ENCODE measurements at places on chromosomes 4 and X.

GRCh38 chrX:13489454-13489853 is 79.9 kb upstream of the EGFL6 start:
- peak; percentile 2 for DNase-seq

DNA sequence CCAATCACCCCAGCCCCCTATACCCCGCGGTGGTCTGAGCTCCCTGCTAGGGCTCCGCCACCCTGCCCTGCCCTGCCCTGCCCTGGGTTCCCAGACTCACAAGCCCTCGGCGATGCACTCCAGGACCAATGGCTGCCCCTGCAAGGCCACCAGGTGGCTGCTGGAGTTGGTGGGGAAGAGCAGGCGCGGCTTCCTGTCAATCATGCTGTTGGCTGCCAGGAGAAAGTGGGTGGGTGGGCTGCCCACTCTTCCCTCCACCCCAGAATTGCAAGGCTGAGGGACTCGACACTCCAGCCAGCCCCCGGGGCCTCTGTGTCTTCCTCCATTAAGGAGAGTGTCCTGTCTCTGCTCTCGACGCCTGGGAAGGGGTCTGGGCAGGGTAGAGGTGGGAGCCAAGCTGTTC is 15.7 kb downstream of the L1CAM start:
- no peak for DNase-seq

- DNase-seq, result no peak
Measured at GRCh38 chr4:149754526-149754925, 61.1 kb downstream of the IQCM start.

- no peak for DNase-seq
Measured at GRCh38 chrX:24448762-24449250, 16.3 kb upstream of the PDK3 start.

DNA sequence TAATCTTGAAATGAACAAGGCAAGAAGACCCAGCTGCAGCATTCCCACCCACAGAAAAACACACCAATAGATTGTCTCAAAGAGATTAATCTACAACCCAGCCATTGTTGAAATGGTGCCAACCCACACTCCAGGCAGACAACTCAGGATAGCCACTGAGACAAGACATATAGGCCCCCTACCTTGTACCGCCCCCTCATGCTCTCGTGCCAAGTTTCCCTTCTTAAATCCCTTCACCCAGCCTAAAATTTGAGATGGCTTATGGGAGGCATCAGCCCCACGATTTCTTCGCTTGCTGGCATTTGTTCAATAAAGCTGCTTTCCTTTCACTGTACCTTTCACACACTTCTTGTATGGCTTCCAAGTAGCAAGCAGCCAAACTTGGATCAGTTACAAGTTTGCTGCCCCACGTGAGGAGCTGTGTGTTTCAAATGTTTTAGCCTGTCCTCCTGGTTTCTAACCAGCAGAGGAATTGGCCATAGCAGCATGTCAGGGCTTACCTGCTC is 1754.1 kb downstream of the C4orf33 start:
- peak; percentile 2 for DNase-seq

- peak; percentile 53 for DNase-seq
Measured at GRCh38 chr4:140256335-140256734, 102.4 kb upstream of the MAML3 start.

GRCh38 chrX:117335209-117335608 is 781.4 kb downstream of the KLHL13 start:
- DNase-seq, result no peak

DNA sequence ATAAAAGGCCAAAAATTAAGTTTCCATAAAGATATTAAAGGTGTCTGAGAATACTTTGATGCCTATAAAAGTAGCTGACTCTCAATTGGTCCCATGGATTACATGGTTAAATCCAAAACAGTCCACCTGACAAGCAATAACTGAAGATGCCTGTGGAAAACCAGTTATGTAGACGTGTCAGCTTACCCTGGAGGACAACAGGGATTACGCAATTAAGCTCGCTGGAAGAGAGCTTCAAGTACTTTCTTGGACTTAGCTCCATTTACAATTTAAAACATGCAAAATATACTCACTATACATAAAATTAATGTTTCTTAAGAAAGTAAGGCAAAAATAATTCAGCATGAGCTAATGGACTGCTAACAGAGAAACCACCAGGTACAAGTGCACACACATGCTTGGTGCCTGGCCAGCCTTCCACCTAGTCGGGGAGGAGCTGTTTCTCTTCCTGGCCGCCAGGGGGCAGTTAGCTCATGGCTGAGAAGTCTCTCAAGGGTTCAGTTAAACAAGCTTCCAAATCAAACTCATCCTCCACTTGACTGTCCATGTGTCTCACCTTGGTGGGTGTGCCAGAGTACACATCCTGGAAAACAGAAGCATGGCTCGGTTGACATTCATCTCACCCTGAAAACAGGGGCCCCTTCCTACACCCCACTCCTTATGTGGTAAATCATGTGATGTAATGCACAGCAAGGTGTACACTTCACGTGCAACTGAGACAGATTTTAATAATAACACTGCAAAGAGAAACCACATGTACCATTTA is 9.2 kb upstream of the FAM53A start:
- peak; percentile 61 for DNase-seq

DNA sequence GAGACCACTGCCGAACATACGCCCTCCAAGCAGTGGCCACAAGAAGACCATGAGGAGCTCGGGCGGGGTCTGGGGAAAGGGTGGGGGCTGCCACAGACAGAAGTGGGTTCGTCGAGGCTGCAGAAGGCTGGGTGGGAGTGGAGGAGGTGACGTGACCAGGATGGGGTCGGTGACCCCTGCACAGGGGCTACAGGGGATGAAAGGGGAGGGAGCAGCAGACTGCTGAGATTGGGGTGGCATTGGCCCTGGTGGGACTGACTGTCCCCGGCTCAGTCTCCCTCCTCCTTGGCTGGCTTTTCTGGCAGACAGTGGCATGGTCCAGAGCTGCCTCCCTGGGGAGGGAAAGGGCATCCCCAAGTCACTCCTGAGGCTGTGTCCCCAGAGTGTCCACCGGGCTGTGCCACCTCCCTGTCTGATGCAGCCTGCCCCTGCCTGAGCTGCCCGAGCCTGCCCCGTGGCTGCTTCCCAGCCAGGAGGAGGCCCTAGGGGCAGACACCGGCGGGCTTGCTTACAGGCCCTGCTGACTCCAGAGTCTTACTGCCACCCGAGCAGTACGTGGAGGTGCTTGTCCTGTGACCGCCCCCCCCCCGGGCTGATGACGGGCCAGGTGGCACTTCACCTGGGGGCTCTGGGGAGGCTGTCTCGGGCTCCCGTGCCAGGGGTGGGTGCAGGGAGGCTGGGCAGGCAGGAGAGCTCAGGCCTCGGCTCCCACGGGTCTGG is 7.2 kb downstream of the SH3BP2 start:
- no peak for DNase-seq

GRCh38 chrX:9267415-9267814 is 197.4 kb upstream of the TBL1X start:
- no peak for DNase-seq

DNA sequence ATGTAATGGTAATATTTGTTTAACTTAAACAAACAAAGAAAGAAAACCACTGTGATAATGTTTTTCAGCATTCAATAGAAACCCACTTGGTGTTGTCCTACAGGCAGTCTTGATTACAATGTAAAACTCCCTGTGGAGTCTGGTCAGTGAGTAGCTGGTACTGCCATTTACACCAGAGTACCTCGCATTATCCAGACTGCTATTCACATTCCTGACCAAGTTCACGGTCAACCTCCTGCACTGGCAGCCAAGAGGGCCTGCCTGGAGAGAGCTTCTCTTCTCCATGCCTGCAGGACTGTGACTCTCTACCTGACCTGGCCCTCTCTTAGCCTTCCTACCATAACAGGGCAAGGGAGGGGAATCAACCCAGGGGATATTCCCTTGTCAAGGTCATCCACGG is 2.9 kb upstream of the LONRF3 start:
- no peak for DNase-seq

DNA sequence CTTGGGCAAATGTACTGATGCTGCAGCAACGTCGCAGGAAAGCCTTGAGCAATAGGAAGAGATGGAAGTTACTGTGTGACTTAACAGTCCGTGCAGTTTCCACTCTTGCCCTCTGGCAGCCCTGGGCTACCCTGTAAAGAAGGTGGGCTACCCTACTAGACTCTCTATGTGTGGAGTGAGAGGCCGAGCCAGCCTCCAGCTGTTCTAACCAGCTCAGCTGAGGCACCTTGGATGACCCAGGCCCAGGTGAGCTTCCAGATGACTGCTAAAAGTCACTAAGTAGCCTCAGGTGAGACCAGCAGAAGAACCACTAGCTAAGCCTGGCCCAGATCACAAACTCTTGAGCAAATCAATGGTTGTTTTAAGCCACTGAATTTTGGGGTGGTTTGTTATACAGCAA is 34.9 kb upstream of the PPP2R2C start:
- no peak for DNase-seq

DNA sequence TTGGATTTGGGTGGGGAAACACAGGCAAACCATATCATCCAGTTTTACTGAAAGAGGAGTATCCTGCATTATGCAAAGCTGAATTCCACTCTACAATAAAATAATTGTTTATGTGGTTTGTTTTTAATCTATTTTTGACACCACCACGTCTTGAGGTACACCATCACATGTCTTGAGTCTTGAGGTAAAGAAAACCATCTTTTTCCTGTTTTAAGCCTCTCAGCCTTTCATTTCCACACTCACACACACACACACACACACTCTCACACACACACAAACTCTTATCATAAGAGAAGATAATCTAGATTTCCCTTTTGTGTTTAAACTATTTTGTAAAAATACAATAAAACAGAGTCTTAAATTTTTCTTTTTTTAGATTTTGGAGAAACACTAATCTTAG is 32.0 kb downstream of the SPIN3 start:
- no peak for DNase-seq

GRCh38 chrX:70613295-70613694 is 168.7 kb downstream of the DLG3 start:
- no peak for DNase-seq

DNA sequence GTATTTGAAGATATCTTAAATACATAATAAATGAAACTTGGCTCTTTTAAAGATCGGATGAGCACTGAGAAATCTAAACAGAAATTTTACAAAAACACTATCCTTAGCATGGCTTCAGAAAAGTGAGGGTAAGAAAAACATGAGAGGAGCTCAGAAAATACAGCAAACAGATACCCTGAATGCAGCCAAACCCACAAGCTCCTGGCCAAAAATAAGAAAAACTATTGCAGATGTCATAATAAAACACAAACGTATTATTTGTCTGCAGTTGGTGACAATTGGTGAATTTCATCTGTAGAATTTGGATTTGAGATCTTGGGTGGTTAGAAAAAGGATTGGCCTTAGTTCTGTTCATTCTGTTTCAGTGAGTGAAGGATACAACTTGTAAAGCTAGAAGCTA is 603.9 kb downstream of the INPP4B start:
- DNase-seq, result no peak

- peak; percentile 88 for DNase-seq
Measured at GRCh38 chr4:139734875-139735380, 69.3 kb downstream of the MGST2 start.

GRCh38 chr4:177356206-177356605 is 46.5 kb downstream of the NEIL3 start:
- DNase-seq, result no peak

GRCh38 chr4:24855741-24856140 is 57.1 kb downstream of the CCDC149 start:
- DNase-seq, result no peak

DNA sequence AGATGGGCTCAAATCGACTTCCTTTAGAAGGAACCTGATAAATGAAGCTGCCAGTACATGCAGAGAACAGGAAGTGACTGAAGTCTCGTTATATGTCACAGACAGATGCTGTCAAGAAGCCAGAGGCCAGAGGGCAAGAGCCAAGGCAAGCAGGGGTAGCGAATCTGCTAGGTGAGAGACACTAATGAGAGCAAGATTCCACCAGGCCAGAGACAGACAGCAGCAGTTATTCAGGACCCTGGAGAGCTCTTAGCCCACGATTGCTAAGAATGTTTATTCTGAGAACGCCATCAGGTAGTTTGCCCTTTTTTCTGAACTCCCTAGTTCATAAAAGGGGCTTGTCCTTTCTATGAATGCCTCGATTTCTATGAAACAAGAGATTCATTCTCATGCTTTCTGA is 73.7 kb downstream of the BEND2 start:
- DNase-seq, result peak; percentile 5

DNA sequence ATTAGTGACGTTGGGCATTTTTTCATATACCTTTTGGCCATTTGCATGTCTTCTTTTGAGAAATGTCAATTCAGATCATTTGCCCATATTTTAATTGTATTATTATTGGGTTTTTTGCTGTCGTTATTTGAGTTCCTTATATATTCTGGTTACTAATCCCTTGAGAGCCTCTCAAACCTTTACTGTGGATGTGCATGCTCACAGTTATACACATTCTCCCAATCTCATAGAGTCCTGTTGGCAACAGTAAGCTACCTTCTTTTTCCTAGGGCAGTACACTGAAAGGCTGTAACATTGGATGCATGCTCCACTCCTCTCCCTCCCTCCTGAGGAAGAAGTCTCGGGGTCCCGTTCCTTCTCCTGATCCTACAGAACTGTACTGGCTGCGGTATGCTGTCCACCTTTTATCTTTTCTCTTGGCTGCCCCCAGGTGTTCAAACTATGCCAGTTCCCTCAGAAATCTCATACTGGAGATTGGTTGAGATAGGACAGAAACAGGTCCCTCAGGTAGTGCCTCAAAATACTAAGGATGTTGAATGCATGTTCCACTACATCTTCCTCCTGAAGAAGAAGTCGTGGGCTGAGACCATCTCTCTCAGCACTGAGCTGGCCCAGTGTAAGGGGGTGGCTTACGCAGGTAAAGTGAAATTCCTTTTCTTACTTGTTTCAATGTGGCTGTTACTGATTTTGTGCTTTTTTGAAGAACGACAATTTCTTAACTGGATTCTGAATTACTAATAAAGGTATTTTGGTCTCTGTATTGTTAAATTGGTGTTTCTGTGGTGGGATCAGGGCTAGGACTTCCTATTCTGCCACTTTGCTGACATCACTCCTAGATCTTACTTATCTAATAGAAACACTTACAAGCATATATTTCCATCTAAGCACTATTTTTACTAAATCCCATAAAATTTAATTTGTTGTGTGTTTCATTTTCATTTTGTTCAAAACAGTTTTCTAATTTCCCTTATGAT is 145.4 kb upstream of the HUWE1 start:
- DNase-seq, result peak; percentile 45

- no peak for DNase-seq
Measured at GRCh38 chrX:80929251-80929650, 119.6 kb upstream of the BRWD3 start.

- DNase-seq, result no peak
Measured at GRCh38 chr4:140080883-140081282, 73.1 kb downstream of the MAML3 start.

Data from urothelium cell line (cell line).